Peyer's patch (tissue), 4 donors: ENCODE measurements at places on chromosomes 13 and 19. TPM values are rescaled to one million over a fixed set of nuclear protein-coding genes. Genes with fewer than 3 reads are reported as not detected.

DIS3 gene
- 29.7 TPM for total RNA-seq

LILRB2 gene
- 11.6 TPM for total RNA-seq

GIPC1 gene
- 45.8 TPM for total RNA-seq

RASIP1 gene
- 3.7 TPM for total RNA-seq

DIRAS1 gene
- 1.4 TPM for total RNA-seq

PSG6 gene
- not detected for total RNA-seq

DNA sequence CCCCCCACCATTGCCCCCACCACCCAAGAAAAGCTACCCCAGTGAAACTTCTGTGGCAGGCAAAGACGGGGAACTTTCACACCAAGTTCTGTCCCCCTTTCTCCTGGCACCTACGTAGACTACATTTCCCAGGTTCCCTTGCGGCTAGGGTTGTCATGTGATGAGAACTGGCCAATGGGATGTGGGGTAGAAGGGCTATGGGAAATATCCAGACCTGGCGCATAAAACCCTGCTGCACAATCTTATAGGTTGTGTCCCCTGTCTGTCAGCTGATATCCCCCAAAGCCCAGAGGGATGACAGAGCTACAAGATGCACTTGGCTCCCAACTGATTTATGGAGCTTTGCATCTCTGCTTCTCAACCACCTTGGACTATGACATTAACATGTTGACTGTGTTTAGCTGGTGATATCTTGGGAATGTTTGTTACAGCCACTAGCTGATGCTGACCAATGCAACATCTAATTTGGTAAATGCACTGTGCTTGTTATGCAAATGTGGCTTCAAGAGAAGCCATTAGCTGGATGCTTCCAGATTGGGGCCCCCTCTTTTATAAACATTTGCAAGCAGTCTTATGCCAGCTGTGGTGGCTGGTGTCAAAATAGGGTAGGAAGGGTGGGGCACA, 6.1 kb downstream of the SH2D3A start:
- no peak for DNase-seq
- H3K4me1 ChIP-seq: no peaks in the 10 kb centered on the region
- H3K27me3 ChIP-seq: no peaks in the 10 kb centered on the region
- peaks cover 38% of the 10 kb centered on the region for H3K36me3 ChIP-seq

- no peak overlapping the region for H3K4me3 ChIP-seq
- H3K27me3 ChIP-seq: no peaks in the 10 kb centered on the region
- no peaks in the 10 kb centered on the region for H3K36me3 ChIP-seq
- no peak for DNase-seq
These were observed 6.6 kb downstream of the ZNF700 start for GRCh38 chr19:11931513-11931912.

GRCh38 chr13:80630685-80631121, 289.8 kb upstream of the SPRY2 start:
- no peak overlapping the region for H3K4me3 ChIP-seq
- DNase-seq: no peak
- no peaks in the 10 kb centered on the region for H3K36me3 ChIP-seq
- no peaks in the 10 kb centered on the region for H3K4me1 ChIP-seq
- H3K27me3 ChIP-seq: no peaks in the 10 kb centered on the region
- no peak overlapping the region for H3K27ac ChIP-seq

- no peaks in the 10 kb centered on the region for H3K27me3 ChIP-seq
- H3K4me3 ChIP-seq: no peak overlapping the region
- DNase-seq: no peak
- no peaks in the 10 kb centered on the region for H3K36me3 ChIP-seq
- H3K4me1 ChIP-seq: no peaks in the 10 kb centered on the region
These were observed 95.0 kb downstream of the KLF12 start for GRCh38 chr13:74039154-74039553.

DNA sequence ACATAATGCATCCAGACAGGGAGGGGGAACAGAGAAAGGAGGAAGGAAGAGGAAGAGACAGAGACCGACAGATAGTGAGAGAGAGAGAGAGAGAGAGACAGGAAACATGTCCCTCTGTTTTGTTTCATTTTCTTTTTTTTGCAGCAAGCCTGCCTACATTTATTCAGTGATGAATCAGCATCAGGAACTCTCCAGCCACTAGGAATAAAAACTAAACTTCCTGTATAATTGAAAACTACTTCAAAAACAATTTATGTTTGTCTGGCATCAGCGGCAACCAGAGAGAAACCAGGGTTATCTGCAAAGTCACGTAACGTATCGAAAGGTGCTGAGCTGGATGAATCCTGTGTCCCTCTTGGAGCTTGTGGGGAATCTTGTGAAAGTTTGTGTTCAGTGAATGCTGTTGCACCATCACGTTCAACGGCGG, 148.6 kb upstream of the SOX21 start:
- H3K27me3 ChIP-seq: no peaks in the 10 kb centered on the region
- no peak overlapping the region for H3K27ac ChIP-seq
- H3K36me3 ChIP-seq: no peaks in the 10 kb centered on the region
- no peak for DNase-seq
- peak overlapping the region; percentile 32 for H3K4me3 ChIP-seq
- H3K4me1 ChIP-seq: no peaks in the 10 kb centered on the region

- no peak overlapping the region for H3K27ac ChIP-seq
- no peaks in the 10 kb centered on the region for H3K27me3 ChIP-seq
- H3K36me3 ChIP-seq: no peaks in the 10 kb centered on the region
- H3K4me3 ChIP-seq: peak overlapping the region; percentile 43
These were observed 71.7 kb upstream of the GTF3A start for GRCh38 chr13:27352698-27353097.

- no peak overlapping the region for H3K4me3 ChIP-seq
- H3K4me1 ChIP-seq: peaks cover 7% of the 10 kb centered on the region
- DNase-seq: no peak
- no peaks in the 10 kb centered on the region for H3K27me3 ChIP-seq
- no peak overlapping the region for H3K27ac ChIP-seq
These were observed 14.9 kb downstream of the FXYD5 start for GRCh38 chr19:35169221-35169995.
